ENCODE measurements at places on chromosomes 12 and 14.
A peak's percentile ranks its signal among the peaks of the same experiment; 100 is the strongest.

- DNase-seq = no peak
Measured at GRCh38 chr14:39984323-39984722, 552.1 kb upstream of the FBXO33 start.

DNA sequence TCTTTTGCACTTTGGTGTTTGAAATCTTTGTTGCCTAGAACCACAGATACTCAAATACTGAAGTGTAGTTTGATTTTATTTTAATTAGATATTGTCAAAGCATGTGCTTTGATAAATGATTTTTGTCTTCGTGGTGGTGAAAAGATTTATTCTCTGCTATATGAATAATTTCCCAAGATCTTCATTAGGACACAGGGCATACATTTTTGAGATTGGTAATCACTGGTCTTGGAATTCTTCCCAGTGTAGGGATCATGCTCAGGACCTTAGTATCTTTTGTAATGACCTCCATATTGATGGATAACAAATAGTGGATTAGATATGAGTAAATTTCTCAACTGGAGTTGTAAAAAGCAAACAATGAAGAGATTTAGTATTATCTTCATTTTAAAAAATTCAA, 28.2 kb downstream of the TBK1 start:
- DNase-seq = no peak

DNA sequence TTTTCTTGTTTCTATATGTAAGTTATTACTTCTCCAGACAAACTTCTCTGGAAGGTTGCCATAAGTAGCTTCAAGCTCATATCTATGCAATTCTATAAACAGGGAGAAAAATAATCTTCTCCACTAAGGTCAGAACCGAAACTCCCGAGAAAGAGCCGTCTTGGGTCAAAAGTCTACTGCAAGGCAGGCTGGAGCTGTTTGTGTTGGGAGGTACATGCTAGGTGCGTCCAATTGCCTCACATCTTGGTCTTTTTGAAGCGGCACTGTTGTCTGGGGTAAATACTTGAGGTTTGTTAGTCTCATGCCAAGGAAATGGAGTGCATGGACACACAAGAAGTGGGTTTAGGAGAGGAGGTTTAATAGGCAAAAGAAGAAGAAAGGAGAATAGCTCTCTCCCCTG, 674.7 kb upstream of the TMEM132C start:
- no peak for DNase-seq

DNA sequence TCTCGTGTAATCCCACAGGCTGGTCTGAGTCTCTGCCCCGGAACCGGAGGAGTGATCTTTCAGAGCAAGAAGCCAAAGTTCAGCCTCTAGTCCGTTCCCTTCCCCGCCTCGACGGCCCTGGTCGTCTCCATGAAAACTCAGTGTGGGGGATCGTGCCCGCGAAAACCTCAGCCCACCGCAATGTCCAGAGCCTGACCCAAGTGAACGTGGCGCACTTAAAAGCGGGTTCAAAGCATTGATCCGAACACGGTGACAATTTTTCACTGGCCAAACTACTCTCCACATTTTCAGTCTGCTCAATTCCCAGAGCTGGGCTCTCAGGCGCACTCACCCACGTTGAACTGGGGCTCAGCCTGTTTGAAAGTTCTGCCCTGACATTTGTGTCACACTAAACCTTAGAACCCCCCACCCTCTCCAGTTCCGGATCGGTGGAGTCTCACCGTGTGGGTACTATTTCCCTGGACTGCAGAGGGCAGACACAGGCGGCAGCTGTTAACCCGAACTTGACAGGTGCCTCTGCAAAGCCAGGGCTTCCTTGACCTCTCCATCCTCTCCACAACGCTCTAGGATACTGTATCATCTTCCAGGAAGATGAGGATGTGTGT, 886 bp upstream of the PRICKLE1 start:
- no peak for DNase-seq

DNA sequence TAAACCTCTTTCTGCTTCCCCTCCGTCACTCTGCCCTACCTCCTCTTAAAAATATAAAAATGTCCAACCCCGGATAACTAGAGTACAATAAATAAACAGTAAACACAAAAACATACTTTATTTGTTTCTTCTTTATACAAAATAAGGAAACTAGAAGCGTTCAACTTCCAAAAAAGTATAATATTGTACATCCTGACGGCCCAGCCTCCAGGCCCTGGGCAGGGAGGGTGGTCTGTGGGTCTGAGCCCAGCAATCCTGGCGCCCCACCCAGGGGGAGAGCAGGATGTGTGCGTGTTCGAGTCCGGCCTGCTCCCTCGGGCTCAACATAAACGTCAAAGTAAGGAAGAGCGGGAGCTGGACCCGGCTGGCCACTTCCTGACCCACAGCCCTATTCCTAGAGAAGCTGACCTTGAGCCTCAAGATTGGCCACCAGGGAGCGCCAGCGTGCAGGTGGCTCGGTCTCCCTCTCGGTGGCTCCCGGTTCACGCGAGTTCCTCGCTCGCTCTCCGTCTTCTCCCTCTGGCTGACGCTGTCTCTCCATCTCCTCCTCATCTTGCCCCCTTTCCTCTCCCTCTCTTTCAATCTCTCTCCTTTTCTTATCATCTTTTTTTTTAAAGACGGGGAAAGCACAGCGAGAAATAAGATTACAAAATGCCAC, 9.4 kb downstream of the LHX5 start:
- peak; percentile 12 for DNase-seq

GRCh38 chr12:121765573-121765972, 27.9 kb downstream of the RHOF start:
- DNase-seq = no peak

GRCh38 chr12:123744836-123745235, 17.3 kb upstream of the DNAH10 start:
- DNase-seq = no peak

DNA sequence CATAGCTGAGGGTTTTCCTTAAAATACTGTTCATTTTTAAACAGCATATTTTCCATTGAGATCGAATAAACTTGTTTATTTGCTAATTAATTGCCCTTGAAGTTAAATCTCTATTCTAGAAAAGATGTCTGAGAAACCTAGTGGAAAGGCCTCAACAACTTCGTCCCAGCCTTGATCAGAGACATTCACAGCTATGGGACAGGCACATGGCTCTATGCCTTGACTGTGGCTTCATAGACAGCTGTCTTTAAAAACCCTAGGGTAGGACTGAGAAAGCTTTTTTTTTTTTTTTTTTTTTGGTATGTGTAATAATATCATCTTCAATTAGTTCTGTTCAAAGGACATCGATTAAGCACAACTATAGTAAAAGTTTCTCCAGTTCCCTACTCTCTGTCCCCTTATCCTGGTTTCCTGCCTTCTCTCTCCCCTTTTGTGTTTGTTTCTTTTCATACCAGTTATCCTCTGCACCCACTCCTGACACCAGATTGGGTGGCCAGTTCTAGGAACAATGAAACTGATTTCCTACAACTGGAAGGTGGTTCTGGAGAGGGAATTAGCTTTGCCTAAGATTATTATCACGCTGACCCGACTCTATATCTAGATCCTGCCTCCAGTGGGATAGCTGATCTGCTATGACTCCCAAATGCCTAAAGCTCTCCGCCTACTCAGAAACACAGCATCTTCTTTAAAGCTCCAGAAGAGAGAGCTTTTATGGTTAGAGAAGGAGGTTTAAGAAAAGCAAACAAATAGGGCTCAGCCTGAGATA, 20.3 kb downstream of the SOCS2 start:
- DNase-seq = no peak

GRCh38 chr14:54762296-54762695, 140.3 kb downstream of the GCH1 start:
- DNase-seq = no peak

DNA sequence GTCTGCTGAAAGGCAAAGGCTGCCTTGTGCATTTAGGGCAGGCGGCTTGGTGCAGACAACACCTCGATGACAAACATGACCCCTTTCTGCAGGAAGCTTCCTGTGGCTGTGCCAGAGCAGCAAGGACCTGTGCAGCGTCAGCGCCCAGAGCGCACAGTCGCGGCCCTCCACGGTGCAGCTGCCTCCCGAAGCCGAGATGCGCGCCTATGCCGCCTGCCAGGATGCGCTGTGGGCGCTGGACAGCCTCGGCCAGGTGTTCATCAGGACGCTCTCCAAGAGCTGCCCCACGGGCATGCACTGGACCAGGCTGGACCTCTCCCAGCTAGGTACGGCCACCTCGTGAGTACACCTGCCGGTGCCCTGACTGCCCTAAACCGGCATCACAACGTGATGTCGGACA, 57.3 kb downstream of the ANKRD9 start:
- DNase-seq = no peak

DNA sequence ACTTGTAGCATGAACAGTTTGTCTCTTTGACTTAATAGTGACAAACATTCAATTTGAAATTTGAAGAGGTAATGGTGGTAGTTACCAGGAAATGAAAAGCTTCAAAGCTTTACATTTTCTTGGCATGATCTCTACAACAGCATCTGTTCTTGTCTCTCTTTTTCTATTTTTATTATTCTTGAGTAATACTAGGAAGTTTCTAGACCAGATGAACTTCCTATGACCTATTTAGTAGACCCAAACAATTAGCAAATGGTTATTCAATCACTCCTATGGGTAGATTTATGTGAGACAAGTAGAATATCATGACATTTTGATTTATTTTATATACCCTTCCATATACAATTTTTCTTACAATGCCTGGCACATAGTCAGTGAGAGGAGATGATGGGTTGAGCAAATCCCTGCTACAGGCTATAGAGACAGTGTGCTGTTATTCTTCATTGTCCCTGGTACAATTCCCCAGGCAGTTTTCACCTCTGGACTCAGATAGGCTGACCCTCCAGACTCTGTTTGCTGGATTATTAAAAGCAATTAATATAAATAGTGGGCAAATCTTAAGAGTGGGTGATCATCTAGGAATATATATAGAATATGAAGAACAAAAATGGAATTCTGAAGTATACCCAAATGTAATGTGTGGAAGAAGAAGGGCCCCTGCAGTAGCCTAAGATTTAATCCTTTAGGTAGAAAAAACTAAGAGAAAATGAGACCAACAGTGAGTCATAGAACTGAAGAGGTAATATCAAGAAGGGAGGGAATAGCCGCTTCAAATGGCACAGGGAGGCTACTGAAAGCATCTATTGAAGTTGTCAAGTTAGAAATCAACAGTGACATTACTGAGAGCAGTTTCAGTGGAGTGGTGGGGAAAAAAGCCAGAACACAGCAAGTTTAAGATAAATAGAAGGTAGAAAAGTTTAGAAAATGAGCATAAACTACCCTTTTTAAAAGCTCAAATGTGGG, 512.0 kb downstream of the FOXG1 start:
- no peak for DNase-seq
